ENCODE measurements at places on chromosomes 16 and 17.

DNA sequence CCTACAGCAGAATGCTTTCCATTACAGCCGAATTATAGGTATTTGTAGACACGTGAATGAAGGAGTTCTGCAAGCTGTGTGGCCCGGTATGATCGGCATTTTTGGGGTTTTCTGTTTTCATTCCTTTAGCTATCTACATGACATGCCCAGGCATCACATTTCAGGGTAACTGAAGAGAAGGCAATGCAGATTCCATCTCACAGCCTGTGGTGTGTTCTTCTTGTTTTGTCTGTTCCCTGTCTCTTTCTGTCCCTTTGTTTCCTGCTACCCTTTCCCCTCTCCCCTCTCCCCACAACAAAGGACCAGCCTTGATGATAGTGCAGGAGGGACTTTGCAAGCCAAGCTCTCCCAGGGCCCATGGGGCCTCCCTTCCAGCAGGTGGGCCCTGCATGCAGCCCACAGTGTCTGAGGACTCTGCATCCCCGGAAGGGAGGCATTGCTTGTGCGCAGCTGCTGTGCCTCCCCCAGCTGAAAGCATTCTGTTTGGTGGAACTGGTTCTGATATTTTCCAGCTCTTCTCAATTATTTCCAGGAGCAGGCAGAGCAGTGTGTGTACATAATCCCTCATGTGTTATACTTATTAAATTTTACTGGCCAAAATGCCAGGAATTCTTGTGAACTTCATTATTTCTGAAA is 207.4 kb downstream of the RPTOR start:
- H3K36me3 ChIP-seq = peaks cover 22% of the 10 kb centered on the region
- peak overlapping the region; percentile 27 for H3K4me3 ChIP-seq
- H3K4me1 ChIP-seq = peaks cover 29% of the 10 kb centered on the region

- H3K27ac ChIP-seq = peak overlapping the region; percentile 99
- H3K27me3 ChIP-seq = no peaks in the 10 kb centered on the region
- no peak for DNase-seq
- peaks cover 11% of the 10 kb centered on the region for H3K36me3 ChIP-seq
Observed at GRCh38 chr16:28491230-28491969, 474 bp downstream of the CLN3 start.

- no peak overlapping the region for H3K27ac ChIP-seq
- no peaks in the 10 kb centered on the region for H3K36me3 ChIP-seq
- H3K4me1 ChIP-seq = peaks cover 10% of the 10 kb centered on the region
- H3K4me3 ChIP-seq = no peak overlapping the region
- no peaks in the 10 kb centered on the region for H3K27me3 ChIP-seq
Observed at GRCh38 chr17:73526952-73527351, 117.3 kb downstream of the SDK2 start.

GRCh38 chr16:88617268-88618031 is 20.9 kb upstream of the IL17C start:
- H3K4me1 ChIP-seq = no peaks in the 10 kb centered on the region
- peaks cover 5% of the 10 kb centered on the region for H3K36me3 ChIP-seq
- no peak overlapping the region for H3K4me3 ChIP-seq
- no peak overlapping the region for H3K27ac ChIP-seq
- no peak for DNase-seq
- no peaks in the 10 kb centered on the region for H3K27me3 ChIP-seq

DNA sequence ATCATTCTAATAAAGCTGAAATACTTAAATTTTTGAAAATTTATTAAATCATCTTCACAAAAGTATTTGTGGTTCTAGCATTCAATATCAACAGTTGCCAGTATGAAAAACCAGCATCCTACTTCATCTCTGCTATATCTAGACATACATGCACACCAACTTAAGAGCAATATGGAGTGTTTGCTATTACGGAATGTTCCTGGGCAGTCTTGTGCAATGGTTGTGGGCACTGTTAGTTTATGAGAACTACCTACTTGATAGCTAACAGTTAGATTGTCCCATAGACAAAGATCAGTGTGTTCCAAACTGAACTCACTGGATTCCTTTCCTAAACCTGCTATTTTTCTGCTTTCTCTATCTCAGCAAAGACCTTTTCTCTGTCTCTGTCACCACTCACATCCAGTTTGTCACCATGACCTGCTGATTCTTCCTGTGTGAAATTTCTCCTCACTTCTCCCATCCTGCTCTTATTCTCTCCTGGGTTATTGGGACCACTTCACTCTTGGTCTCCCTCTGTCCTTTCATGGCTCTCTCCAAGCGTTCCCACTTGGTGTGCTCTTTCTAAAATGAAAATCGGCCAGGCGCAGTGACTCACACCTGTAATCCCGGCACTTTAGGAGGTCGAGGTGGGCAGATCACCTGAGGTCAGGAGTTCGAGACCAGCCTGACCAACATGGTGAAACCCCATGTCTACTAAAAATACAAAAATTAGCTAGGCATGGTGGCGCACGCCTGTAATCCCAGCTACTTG is 27.7 kb downstream of the CNTROB start:
- no peak overlapping the region for H3K27ac ChIP-seq
- H3K4me3 ChIP-seq = no peak overlapping the region
- no peaks in the 10 kb centered on the region for H3K36me3 ChIP-seq
- DNase-seq = no peak

- peak overlapping the region; percentile 95 for H3K4me3 ChIP-seq
- DNase-seq = no peak
- peaks cover 10% of the 10 kb centered on the region for H3K36me3 ChIP-seq
Observed at GRCh38 chr17:39198186-39198566, 707 bp upstream of the CACNB1 start.

DNA sequence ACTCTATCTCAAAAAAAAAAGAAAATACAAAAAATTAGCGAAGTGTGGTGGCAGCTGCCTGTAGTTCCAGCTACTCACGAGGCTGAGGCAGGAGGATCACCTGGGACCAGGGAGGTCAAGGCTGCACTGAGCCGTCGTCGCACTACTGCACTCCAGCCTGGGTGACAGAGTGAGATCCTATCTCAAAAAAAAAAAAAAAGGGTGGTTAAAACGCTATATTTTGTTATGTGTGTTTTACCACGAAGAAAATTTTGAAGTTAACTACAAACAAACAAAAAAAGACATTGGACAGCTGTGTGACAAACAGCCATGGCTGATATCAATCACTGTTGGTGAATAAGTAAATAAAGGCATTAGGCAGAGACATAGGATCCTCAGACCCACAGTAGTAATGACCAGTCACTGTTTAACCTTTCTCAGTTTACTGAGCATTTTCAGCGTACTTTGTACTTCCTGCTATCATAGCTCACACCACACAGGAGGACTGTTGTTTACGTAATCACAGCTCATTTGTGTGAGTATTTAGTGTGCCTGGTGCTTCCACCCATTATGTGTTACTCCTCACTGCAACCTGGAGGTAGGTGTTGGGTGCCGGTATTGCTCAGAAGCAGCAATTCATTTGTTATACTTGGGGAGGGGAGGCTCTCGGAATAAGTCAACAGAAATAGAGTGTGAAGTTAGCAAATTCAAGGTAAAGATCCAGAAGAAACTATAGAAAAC is 55.4 kb downstream of the COPRS start:
- peaks cover 2% of the 10 kb centered on the region for H3K4me1 ChIP-seq
- no peak for DNase-seq
- no peak overlapping the region for H3K27ac ChIP-seq
- H3K36me3 ChIP-seq = no peaks in the 10 kb centered on the region

GRCh38 chr17:279776-280175 is 72.8 kb downstream of the RPH3AL start:
- H3K4me3 ChIP-seq = no peak overlapping the region
- peak; percentile 34 for DNase-seq
- H3K36me3 ChIP-seq = peaks cover 12% of the 10 kb centered on the region
- H3K4me1 ChIP-seq = peaks cover 6% of the 10 kb centered on the region
- H3K27ac ChIP-seq = peak overlapping the region; percentile 60
- no peaks in the 10 kb centered on the region for H3K27me3 ChIP-seq

GRCh38 chr16:78505544-78506366 is 406.3 kb downstream of the WWOX start:
- DNase-seq = peak; percentile 41
- no peaks in the 10 kb centered on the region for H3K36me3 ChIP-seq
- H3K27ac ChIP-seq = peak overlapping the region; percentile 66
- no peak overlapping the region for H3K4me3 ChIP-seq

DNA sequence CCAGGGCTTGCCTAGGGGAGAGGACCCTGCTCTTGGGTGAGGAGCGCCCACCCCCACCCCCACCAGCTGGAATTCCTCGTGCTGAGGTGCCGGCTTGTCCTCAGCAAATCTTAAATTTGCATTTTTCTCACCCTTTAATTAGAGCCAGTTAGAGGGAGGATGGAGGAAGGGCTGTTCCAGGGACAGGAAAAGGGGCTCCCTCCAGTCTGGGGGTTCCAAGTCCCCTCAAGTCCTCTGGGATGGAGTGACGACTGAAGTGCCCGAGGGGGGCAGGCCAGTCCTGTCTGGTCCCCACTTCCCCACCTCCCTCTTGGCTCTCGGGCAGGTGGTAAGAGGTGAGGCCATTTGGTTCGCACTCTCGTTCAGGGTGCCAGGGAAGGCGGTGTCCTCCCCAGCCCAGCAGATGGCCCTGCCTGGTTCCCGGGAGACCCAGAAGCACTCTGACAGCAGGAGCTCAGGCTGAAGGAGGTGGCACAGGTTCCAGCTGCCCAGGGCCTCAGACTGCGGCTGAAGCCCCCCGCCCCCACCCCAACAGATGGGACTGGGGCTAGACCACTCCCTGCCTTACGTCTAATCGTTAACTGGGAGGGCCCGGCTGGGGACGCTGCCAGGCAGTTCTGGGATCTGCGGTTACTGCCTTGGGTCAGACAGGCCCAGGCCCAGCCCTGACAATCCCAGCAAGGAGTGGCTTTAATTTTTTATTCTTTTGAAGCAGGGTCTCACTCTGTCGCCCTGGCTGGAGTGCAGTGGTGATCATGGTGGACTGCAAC is 2.2 kb downstream of the RAB26 start:
- H3K27me3 ChIP-seq = no peaks in the 10 kb centered on the region
- peaks cover 4% of the 10 kb centered on the region for H3K36me3 ChIP-seq
- peaks cover 48% of the 10 kb centered on the region for H3K4me1 ChIP-seq
- H3K27ac ChIP-seq = no peak overlapping the region
- peak overlapping the region; percentile 59 for H3K4me3 ChIP-seq

DNA sequence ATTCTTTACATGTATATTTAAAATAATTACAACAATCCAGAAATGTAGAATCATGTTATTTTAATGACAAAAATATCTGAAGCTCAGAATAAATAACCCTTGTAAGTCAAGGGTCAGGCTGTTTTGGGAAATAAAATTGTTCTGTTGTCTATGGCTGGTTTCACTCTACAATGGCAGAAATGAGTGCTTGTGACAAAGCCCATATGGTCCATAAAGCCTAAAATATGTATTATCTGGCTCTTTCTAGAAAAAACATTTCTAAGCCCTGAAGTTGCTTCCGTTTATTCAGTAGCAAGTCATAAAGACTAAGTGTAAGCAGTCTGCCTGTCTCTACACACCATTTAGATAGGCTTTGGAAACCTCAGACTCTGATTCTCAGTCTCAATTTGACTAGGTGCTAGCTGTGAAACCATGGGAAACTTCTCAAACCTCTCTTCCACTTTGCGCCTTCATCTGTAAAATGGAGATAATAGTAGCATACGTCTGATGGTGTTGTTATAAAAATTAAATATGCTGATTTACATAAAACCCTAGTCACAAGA is 365.7 kb upstream of the CA10 start:
- DNase-seq = no peak
- no peaks in the 10 kb centered on the region for H3K27me3 ChIP-seq
- no peak overlapping the region for H3K27ac ChIP-seq
- H3K4me1 ChIP-seq = no peaks in the 10 kb centered on the region
- no peaks in the 10 kb centered on the region for H3K36me3 ChIP-seq

- H3K27me3 ChIP-seq = peaks cover 15% of the 10 kb centered on the region
- H3K4me3 ChIP-seq = no peak overlapping the region
- H3K36me3 ChIP-seq = no peaks in the 10 kb centered on the region
- no peak for DNase-seq
- no peaks in the 10 kb centered on the region for H3K4me1 ChIP-seq
Observed at GRCh38 chr16:52350031-52350642, 196.8 kb downstream of the TOX3 start.

GRCh38 chr17:63544467-63545301 is 5.6 kb upstream of the DCAF7 start:
- H3K27ac ChIP-seq = no peak overlapping the region
- peaks cover 8% of the 10 kb centered on the region for H3K27me3 ChIP-seq
- H3K4me1 ChIP-seq = peaks cover 2% of the 10 kb centered on the region
- H3K4me3 ChIP-seq = no peak overlapping the region
- no peaks in the 10 kb centered on the region for H3K36me3 ChIP-seq
- DNase-seq = no peak

DNA sequence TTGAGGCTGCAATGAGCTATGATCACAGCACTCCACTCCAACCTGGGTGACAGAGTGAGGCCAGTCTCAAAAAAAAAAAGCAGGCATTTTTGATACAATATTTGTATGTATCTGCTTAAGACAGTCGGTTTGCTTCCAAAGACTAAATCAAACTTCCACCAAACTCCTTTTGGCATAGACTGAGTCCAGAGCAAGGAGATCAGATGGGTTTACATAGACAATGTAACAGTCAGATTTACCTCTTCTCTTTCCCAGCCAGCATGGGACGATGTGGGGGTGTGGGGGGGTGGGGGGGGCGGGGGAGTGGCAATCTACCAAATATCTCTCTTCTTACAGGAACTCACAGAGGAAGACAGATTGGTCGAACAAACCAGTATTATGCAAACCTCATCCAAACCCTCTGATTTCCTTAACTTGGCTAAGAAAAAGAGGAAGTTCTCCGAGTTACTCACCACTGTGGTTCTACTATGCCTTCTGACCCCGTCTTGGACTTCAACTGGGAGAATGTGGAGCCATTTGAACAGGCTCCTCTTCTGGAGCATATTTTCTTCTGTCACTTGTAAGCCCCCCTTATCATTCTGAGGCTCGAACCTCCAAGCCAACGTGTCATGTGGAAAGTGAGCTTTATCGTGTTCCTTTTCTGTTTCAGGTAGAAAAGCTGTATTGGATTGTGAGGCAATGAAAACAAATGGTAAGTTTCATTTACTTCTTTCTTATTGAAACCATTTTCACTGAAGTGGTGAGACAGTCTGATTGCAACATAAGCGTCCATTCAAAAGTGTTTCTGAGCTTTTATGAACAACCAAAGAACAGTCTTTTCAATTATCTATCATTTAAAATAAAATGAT is at the start of gene MILR1:
Gene MILR1, plus strand, starts transcription at position 451 of the 848 bp plus-strand sequence. Its CDS starts 54 bp downstream, at position 505.
- H3K4me3 ChIP-seq = no peak within 1 kb of the TSS
- H3K27ac ChIP-seq = no peak within 1 kb of the TSS
- no peaks in the 10 kb centered on the region for H3K36me3 ChIP-seq

DNA sequence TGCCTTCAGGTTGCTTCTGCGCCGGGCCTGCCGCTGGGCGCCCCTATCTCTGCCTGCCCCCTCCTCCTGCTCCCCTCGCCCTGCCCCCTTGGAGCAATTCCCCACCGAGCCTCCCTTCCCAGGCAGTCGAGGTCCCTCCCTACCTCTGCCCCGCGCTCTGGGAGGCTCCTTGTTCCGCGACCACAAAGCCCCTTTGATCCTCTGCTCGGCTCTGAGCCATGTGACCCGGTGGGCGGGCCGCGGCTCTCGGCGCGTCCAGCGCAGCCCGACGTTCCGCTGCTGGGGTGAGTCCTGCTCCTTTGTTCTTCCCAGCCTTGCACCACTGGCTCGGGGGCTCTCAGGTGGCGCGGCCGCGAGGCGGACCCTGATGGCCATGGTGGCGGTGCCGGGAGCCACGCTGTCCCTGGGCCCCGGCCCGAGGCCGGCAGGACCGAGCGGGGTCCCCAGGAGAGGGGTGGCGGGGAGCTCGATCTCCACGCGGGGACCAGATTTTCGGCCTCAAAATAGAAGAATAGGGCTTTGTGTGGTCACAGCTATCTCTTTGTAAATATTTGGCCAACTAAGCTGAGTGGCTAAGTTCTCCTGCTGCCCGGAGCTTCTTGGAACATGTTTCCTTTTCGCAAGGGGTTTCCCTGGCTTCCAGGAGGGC is 310.6 kb downstream of the SEC14L1 start:
- peak overlapping the region; percentile 99 for H3K4me3 ChIP-seq
- H3K27ac ChIP-seq = peak overlapping the region; percentile 99
- H3K36me3 ChIP-seq = peaks cover 3% of the 10 kb centered on the region

GRCh38 chr16:80807906-80808305 is 3.5 kb upstream of the CDYL2 start:
- no peaks in the 10 kb centered on the region for H3K36me3 ChIP-seq
- no peak overlapping the region for H3K27ac ChIP-seq
- DNase-seq = no peak

Measured in mesothelial cell of epicardium (in vitro differentiated cells).